ENCODE measurements at places on chromosomes 3 and 15.

GRCh38 chr3:63308072-63308471 is 30.0 kb downstream of the SYNPR start:
- DNase-seq, result no peak

DNA sequence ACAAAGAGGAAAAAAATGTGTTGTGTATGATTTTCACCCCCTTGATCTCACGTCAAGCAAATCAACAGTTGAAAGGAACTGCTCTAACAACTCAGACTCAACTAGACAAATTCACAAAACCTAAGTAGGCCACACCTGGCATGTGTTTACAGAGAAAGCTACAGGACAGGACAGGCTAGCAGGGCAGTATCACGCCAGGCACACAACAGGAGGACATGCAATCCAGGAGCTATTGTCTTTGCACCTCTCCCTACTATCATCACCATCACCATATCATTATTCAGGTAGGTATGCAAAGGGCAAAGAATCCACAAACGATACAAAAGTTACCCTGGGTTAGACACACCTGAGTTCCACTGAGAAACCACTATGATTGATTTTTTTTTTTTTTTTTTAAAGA is 86.4 kb downstream of the TBL1XR1 start:
- no peak for DNase-seq

GRCh38 chr3:182710557-182711157 is 82.6 kb upstream of the ATP11B start:
- peak; percentile 28 for DNase-seq

- DNase-seq, result no peak
Measured at GRCh38 chr3:106326941-106327695, 458.3 kb upstream of the CBLB start.

GRCh38 chr3:128054367-128054766 is 2.1 kb downstream of the SEC61A1 start:
- no peak for DNase-seq

- no peak for DNase-seq
Measured at GRCh38 chr15:96054621-96055020, 275.9 kb upstream of the NR2F2 start.

DNA sequence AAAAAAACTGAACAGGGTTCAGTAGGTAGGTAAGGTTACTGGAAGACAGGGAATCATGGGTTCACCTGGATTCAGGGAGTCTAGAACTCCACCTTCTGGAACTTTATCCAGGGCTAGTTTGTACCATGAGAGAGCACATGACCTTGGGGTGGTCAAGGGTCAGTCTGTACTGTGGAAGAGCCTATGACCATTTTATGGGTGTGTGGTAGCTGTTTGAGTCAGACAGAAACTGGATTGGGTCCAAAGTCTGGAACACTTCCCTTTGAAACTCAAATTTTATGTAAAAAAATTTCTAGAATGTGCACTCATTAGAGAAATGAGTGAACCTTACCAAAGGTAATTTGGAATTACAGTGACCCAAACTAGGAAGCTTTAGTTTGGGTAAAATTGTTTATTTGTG is 486.0 kb upstream of the AGTR1 start:
- DNase-seq, result no peak

GRCh38 chr15:88204584-88204983 is 52.0 kb downstream of the NTRK3 start:
- no peak for DNase-seq

DNA sequence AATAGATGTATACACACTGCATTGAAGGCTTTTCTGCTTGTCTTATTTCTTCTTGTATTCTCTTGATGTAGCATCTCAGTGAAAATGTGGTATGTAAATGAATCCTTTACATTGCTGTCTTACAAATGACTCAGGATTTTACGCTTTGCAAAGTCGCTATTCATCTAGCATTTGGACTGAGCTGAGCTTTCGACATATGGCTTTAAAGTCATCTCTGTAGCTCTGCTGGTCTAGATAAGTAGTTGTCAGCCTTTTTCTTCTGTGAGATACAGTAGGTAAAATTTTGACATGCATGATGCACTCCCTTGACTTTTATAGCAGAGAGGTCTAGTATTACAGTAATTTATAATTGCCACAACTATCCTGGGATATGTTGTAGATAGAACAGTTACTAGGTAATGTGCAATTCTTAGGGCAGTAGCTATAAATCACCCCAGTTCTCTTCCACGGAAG is 16.8 kb downstream of the MEF2A start:
- no peak for DNase-seq

GRCh38 chr3:10762611-10763247 is 53.3 kb upstream of the SLC6A11 start:
- no peak for DNase-seq

DNA sequence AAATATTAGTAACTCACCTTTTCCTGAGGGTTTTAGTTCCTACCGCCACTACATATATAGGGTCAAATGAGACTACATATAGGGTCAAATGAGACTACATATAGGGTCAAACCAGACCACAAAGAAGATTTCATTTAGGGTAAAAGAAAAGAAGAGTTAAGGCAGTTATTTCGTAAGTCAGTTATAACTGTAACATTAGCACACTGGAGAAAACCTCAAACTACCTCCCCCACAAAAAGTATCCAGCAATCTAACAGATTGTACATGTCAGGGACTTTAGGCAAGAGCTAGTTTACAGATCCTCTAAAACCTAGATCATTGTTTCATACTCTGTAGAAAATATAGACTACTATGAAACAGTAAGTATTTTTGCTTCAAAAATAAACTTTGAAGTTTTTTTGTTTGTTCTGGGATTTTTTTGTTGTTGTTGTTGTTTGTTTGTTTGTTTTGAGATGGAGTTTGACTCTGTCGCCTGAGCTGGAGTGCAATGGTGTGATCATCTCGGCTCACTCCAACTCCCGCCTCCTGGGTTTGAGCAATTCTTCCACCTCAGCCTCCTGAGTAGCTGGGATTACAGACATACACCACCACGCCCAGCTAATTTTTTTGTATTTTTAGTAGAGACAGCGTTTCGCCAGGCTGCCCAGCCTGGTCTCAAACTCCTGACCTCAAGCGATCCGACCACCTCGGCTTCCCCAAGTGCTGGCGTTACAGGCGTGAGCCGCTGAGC is 92.4 kb upstream of the CGNL1 start:
- no peak for DNase-seq

- no peak for DNase-seq
Measured at GRCh38 chr3:69407908-69408307, 22.0 kb upstream of the FRMD4B start.

- DNase-seq, result peak; percentile 57
Measured at GRCh38 chr15:48029642-48030041, 91.1 kb upstream of the SLC24A5 start.

DNA sequence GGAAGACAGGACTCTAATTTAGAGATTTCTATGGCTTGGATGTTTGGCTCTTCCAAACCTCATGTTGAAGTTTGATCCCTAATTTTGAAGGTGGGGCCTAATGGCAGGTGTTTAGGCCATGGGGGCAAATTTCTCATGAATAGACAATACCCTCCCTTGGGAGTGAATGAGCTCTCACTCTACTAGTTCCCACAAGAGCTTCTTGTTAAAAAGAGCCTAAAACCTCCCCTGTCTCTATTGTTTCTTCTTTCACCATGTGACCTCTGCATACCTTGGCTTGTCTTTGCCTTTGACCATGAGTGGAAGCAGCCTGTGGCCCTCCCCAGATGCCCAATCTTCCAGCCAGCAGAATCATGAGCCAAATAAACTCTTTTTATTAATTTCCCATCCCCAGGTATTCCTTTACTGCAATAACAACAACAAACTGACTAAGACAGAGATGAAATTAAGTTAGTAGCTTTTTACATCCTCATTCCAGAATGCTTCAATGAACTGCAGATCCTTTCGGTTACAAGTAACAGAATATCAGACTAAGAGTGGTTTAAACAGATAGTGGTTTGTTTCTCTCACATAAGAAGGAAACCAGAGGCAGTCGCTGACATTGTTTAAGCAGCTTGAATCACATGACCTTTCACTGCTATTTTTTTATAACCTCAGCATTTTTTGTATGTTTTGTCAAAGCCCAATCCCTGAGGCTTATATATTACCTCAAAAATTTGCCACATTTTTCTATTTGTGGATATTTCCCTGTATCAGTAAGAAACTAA is 1013.3 kb upstream of the SEMA6D start:
- DNase-seq, result no peak

DNA sequence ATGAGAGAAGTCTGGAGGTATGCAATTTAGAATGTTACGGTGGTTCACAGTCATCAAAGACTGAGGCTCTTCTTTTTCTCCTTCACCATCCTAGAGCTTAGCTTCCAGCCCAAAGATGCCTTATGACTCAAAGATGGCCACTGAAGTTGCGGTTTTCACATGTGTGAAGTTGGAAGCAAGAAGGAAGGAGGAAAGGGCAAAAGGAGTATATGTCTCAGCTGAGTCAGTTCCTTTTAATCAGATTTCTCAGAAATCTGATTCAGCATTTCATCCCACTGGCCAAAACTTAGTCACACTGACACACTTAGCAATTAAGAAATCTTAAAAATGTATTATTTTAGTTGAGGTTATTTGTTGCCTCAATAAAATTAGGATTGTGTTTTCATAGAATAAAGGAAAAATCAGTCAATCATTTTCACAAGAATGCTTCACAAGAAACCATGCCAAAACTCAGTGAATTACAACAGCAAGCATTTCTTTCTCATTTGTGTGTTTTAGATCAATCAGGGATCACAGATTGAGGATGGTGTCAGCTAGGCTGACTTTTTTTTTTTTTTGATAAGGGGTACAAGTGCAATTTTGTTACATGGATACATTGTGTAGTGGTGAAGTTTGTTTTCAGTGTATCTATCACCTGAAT is 211.1 kb upstream of the GADL1 start:
- DNase-seq, result no peak

DNA sequence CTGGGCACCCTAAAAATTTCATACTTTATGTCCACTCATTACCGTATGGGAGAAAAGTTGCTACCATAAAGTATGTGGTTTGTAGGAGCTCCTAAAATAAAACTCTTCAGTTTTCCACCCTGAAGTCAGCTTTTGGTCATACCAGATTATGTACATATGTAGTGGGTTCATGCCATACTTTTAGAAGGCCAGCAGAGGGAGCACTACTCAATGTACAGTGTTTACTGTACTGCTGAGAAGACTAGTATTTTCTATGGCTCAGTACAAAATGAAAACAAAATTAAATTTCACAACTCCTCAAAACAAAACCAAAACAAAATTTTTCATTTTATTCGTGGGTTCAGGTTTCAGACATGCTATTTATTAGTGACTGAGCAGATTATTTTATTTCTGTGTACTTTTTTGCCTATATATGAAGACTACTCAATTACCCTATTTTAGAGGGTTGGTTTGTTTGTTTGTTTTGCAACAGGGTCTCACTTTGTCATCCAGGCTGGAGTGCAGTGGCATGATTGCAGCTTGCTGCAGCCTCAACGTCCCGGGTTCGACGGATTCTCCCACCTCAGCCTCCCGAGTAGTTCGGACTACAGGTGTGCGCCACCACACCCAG is 24.3 kb downstream of the NXPE3 start:
- DNase-seq, result peak; percentile 88

DNA sequence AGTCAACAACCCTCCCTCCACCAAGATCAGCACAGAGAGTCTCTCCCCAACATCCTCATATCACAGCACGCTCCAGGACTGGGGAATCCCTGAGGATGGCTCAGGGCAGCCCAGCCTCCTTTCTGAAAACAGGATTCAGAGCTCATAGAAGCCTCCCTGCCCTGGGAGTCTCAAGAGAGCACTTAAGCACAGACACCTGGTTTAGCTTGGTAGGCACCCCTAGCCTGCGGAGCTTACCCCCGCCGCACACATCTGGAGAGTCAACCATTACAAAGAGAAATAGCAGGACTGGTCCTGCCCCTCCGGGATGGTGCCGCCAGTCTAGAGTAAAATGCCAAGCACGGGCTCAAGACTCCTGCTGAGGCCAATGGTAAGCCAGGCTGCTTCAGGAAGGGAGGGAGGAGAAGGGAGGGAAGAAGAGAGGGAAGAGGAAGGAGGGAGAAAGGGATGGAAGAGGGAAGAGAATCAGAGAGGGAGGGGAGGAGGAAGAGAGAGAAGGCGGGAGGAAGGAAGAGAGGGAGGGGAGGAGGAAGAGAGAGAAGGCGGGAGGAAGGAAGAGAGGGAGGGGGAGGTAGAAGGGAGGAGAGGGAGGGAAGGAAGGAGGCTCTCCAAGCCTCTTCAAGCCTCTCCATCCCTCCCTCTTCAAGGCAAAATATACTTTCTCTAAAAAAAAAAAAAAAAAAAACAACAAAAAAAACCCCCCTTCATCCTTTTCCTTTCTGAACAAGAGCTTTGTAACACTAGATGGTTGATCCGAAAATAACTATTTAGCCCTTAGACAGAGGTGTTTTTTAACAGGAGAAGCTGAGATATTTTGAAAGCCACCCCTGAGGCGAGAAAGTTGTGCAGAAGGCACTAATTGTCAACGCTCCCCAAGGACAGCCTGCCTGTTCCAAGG is 278.6 kb upstream of the TLE3 start:
- no peak for DNase-seq

DNA sequence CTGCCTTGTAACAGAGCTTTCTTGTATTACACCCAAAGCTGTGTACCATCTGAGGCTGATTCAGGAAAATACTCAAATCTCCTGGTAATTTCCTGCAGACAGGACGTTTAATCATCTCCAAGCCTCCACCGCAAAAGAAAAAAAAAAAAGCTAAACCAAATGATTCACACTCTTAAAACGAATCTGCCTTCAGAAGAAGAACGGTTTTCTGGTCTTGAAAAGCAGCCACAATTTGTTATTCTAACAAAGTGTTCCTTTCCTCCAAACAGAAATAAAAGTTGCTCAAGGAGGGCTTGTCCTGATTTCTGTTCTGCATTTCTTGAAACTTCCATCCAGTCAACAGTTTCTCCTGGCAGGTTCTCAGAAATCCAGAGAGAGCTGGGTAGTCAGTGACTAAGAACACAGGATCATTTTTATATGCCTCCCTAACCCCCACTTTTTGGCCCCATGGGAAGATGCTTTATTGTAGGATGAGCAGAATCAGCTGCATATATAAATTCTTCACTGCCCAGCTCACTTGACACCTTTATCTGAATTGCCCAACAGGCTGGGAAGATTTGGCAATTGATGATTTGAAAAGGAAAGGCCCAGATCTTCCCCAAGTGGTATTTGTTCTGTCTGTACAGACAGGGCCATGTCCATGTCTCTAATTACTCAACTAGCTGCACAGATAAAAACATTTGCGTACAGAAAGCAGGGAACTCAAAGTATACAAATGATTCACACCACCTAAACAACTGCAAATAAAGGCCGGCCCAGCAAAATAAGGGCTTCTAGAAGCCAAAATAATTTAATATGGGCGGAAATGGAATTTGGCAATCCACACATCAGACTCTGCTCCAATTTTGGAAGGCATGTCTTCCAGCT is 41.0 kb upstream of the PRICKLE2 start:
- peak; percentile 65 for DNase-seq

GRCh38 chr15:65761210-65761926 is 30.7 kb downstream of the DENND4A start:
- no peak for DNase-seq

All from pons (tissue), 1 donor.